ENCODE measurements at places on chromosomes 7 and 10. TPM values are rescaled to one million over a fixed set of nuclear protein-coding genes. Genes with fewer than 3 reads are reported as not detected.
A peak's percentile ranks its signal among the peaks of the same experiment; 100 is the strongest.

GRCh38 chr10:97297556-97298222, 5.3 kb upstream of the ARHGAP19 start:
- no peak for DNase-seq
- H3K4me1 ChIP-seq: peaks cover 5% of the 10 kb centered on the region
- H3K36me3 ChIP-seq: no peaks in the 10 kb centered on the region
- H3K27me3 ChIP-seq: peaks cover 2% of the 10 kb centered on the region
- H3K27ac ChIP-seq: no peak overlapping the region

GRCh38 chr10:106025208-106025811, 1139.2 kb downstream of the SORCS1 start:
- no peaks in the 10 kb centered on the region for H3K27me3 ChIP-seq
- no peak for DNase-seq
- no peaks in the 10 kb centered on the region for H3K4me1 ChIP-seq

- H3K4me3 ChIP-seq: peak overlapping the region; percentile 79
- H3K27me3 ChIP-seq: peaks cover 92% of the 10 kb centered on the region
- H3K4me1 ChIP-seq: peaks cover 33% of the 10 kb centered on the region
- H3K27ac ChIP-seq: peak overlapping the region; percentile 63
- H3K36me3 ChIP-seq: no peaks in the 10 kb centered on the region
These were observed 5.7 kb downstream of the NAT16 start for GRCh38 chr7:101174322-101174854.

DNA sequence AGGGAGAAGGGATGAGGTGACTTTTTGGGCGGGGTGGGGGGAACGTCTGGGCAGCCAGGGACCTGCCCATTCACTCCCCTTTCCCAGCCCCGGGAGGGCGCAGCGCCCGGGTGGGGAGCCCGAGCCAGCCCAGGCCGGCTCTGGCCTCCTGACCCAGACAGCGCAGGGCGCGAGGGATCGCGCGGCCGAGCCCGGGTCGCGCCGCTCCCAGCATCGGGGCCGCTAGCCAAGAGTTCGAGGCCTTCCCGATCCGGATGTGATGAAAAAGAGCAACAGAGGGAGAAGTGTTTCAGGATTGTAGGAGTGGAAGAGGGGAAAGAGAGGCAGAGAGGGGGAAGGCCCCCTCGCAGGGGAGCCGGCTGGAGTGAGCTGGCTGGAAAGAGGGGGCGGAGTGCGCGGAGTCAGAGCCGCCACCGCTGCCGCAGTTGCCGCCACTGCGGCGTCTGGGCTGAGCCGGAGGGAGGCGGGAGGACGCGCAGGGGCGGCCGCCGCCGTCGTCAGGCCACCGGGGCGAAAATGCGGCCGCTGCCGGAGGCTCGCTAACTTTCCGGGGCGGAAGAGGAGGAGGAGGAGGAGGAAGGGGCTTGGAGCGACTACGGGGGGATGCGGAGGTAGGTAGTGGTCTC, at the start of gene MDFIC:
Gene MDFIC (plus strand): TSS at position 69 of the 626 bp plus-strand sequence. CDS start 940 bp downstream, outside the sequence.
- peak; percentile 77 for DNase-seq
- H3K27me3 ChIP-seq: no peaks in the 10 kb centered on the region
- peaks cover 11% of the 10 kb centered on the region for H3K36me3 ChIP-seq
- H3K4me1 ChIP-seq: peaks cover 31% of the 10 kb centered on the region

Gene MCM7
- total RNA-seq: 278 TPM

Gene NEUROD6
- not detected for total RNA-seq
